ENCODE measurements at places on chromosomes 12 and 14. TPM values are rescaled to one million over a fixed set of nuclear protein-coding genes. Genes with fewer than 3 reads are reported as not detected.

Gene AVPR1A
- not detected for total RNA-seq

DNA sequence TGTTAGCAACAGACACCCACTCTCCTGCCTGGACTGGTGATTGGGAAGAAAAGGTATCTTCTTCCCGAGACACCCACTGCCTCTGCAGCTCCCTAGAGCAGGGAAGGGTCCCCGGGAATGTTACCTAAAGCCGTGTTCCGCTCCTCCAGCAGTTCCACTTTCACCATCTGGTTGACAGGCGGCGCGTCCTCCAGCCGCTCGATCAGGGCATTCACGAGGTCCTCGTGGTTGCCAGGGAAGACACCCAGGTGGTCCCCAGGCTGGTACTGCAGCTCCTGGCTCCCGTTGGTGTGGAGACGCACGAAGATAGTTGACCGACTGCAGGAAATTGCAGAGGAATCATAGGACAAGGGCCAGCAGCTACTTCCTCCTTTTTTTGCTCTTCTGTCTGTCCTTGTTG, 44.2 kb upstream of the FBXO21 start:
- DNase-seq = no peak

- no peak for DNase-seq
Observed at GRCh38 chr12:105899589-105899988, 239.2 kb downstream of the NUAK1 start.

DNA sequence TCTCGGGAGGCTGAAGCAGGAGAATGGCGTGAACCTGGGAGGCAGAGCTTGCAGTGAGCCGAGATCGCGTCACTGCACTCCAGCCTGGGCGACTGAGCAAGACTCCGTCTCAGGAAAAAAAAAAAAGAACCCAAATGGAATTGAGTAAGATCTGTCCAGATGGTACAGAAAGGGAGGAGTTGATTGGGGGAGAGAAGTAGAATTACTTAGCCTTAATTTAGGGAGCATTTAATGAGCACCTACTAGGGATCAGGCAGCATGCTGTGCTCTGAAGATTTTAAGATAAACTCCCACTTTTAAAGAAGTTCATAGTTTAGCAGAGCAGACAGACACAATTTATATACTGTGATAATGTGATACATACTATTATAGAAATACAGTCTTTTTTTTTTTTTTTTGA, 4.5 kb downstream of the RAB5B start:
- no peak for DNase-seq

DNA sequence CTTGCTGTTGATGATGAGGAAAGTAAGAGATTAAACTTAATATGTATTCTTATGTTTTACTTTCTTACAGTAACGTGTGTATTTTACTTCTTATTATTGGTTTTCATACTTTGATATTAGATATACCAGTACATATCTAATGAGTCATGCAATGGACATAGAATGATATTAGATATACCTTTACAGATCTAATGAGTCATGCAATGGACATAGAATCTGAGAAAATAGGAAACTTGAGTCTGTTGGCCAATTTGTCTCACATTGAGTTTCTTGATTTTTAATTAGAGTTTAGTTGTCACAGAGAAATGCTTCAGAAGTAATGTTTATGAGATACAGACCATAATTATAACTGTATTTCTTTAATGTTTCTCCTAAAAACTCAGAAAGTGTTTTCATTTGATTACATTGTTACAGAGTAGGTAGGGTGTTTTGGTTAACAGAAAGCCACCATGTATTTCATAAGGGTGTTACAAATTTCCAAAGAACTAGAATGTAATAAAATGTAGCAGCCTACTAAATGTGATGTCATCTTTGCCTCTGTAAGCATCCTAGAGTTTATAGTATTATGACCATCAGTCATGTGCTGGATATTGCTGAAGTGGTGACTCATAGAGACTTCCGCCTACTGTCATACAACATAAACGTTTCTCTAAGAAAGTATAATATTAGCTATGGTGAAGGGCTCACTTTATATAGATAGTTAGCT, 3.0 kb downstream of the GAS2L3 start:
- peak; percentile 82 for DNase-seq

GRCh38 chr14:59959668-59960067, 39.7 kb downstream of the LRRC9 start:
- no peak for DNase-seq

Gene ARHGEF40
- 2.7 TPM for total RNA-seq

DNA sequence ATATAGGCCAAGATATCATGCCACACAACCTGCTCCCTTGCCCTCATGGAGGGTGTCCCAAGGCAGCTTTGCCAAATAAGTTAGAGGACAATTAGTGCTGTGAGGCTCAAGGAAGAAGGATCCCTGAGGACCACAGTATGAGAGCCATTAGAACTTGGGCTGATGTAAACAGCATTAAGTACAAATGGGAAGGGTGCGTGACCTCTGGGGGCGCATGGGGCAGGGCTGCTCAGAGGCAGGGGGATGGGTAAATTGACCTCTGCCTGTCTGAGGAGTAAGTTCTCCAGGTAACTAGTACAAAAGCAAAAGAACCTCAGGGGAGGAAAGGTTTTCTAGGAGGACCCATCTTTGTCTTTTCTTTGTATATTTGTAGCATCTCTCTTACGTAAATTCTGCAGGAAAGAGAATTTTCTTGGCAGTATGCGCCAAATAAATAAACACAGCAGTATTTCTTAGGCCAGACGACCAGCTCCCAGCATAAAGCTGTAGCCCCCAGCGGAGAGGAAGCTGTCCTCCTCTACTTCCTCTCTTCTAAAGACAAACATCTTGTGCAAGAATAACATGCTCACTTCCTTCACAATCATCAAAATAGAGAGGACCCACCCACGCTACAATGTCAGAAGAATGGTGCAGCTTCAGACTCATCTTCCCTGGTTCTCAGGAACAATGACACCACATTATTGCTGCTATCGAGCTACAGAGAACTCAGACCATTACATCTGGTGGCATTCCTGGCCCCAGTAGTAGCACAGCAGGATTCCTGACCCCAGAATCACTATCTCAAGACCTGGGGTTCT, 16.4 kb upstream of the VWF start:
- DNase-seq = no peak

DNA sequence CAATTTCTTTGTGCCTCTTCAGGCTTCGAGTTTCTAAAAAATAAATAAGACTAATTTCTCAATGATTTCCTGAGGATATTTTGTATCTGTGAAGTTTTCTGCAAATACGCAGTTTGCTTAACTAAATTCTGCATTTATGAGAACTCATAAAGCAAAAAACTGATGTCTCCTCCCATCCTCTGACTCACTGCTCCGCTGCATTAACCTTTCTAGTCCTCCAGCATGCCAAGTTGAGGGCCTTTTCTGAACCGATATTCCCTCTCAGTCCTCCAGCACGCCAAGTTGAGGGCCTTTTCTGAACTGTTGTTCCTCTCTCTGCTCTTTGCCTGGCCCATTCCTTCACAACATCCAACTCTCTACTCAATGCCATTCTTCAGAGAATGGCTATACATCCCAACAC, 3.2 kb downstream of the IPO8 start:
- DNase-seq = peak; percentile 20

DNA sequence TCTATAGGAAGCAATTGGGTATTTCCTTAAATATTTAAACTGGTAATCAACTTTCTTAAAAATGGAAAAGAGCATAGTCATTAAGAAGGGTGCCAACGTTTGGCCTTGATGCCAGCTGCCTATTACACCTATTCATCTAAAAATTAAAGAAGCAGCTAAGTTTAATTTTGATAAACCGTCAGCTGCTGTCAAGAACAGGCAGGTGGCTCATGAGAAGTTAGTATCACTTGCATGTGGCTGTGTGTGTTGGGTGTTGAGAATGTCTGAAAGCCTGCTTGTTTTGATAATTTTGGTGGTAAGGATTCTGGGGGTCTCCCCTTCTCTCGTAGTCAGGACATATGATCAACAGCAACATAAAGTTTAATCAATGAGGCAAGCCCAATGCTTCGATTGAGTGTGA, 6.5 kb downstream of the GLRX5 start:
- DNase-seq = no peak

Gene CLEC4D
- not detected for total RNA-seq

- DNase-seq = no peak
Observed at GRCh38 chr12:19055589-19055988, 73.9 kb upstream of the PLEKHA5 start.

Gene FGF6
- not detected for total RNA-seq

Gene KRT3
- 0.33 TPM for total RNA-seq

Gene GLI1
- total RNA-seq = 3.0 TPM

DNA sequence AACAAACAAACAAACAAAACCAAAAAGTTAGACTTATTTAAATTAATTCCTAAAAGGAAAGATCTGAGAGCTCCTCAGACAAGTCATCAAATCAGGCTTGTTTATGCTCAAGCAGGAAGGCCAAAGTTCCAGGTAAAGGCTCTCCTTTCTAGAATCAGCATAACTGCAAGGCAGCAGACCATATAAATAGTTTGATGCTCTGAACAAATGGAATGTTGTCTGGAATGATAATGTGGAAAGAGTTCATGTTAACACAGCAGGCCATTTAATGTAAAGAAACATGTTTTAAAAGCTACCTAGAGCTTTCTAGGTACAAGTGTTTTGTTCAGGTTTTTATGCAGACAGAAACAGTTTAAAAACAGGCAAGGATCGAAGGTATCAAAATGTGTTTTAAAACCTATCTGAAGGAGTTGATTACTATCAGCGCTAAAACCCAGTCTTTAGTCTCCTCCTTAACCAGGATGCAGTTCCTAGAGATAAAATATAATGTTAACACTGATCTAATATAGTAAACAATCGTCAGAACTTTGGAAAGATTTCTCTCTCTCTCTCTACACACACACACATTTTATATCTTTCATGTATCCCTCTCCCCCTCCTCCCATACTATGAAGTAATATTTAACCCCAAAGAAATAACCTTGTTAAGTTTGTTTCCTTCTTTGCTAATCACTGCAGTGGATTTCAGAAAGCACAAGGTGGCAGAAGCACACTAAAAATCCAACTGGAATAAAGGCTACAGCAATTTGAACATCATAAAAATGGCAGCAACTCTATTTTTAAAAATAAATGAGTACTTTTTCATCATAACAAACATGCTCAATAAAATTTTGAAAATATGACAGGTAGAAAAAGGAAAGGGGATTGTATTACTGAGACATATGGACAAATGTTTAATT, 135.5 kb downstream of the PAWR start:
- peak; percentile 77 for DNase-seq

DNA sequence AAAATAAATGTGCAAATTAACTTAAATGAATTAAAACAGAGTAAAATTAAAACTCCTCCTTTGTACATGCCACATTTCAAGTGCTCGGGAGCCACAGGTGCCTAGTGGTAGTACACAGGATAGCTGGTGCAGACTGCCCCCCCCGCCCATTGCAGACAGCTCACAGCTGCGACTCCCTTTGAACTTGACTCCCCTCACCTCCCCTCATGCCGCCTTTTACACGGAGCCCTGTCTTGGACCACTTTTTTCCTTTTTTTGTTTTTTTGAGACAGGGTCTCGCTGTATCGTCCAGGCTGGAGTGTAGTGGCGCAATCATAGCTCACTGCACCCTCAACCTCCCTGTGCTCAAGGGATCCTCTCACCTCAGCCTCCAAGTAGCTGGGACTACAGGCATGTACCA, 11.5 kb downstream of the SETD1B start:
- no peak for DNase-seq

DNA sequence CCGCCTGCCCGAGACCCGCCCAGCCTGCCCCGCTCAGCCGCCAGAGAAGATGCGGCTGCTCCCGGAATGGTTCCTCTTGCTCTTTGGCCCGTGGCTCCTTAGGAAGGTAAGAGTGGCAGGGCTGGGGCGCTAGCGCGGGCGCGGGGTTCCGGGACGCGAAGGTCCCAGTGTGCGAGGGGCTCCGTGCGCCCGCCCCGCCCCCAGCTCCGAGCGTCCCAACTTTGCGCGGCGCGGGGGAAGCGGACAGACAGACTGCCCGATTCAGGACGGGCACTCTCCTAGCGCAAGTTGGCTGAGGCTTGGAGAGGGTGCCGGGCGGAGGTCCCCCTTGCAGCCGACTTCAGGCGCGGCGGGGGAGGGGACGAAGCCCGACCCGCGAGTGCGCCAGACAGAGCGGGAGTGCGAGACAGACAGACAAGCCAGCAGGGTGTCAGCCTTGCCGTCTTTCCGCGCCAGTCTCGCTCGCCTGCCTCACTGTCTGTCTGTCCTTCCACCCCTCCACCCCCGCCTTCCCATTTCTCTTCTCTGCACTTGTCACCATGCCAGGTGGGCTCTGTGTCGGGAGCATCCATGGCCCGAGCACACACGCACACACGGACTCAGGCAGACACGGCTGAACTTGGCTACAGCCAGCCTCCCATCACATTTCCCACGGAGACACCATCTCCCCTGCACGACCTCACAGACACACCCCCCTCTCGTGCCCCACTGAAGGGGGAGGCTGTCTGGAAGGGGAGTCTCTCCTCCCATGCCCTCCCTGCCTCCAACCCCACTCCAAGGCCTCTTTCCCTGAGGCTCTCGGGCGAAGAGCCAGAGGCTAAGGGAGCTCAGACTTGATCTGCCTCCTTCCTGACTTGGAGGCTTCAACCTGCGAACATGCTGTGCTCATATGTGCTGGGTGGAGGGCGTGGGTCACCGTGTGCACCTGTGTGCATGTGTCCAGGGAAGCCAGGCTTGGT, 606 bp downstream of the NXPH4 start:
- DNase-seq = peak; percentile 41

Gene TGM1
- 2.6 TPM for total RNA-seq

Gene CREBL2
- 11.7 TPM for total RNA-seq

Gene ANO2
- not detected for total RNA-seq

Gene AKAP5
- 0.58 TPM for total RNA-seq

All from PC-3 (cell line).